ENCODE measurements at places on chromosomes 5 and 9.

GRCh38 chr5:72954389-72954788 is 1.5 kb upstream of the FCHO2 start:
- DNase-seq: no peak

DNA sequence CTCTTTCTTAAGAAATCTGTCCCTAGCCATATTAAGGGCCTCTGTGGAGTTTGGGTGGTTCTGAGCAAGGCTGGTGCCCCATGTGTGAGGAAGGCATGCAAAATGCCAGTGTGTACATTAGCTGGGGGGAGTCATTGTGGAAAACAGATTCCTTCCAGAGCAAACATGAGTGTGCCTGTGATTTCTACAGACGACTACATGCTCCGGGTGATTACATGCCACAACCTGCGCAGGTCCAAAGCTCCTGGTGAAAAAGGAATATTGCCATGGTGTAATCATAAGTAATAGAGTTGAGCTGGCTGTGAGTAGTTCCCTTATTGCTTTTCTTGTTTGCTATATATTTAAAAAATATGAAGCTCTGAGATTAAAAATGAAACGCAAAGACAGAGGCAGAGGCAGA is 102.1 kb downstream of the ACER2 start:
- no peak for DNase-seq

DNA sequence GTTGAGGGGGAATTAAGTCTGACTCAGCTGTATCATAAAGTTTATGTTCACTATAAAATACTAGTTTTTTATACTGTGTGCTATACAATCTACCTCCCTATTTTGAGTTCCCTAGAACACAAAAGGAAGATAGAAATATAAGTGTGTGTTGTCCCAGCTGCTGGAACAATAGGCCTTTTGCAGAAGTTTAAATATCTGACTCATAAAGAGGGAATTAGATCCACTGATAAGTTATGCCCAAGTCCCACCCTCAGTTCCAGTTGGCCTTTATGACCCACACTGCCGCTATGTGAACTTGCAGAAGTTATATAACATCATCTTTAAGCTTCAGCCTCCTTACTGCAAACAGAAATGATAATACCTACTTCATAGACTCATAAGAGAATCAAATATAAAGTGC is 88.5 kb upstream of the DAB2 start:
- DNase-seq: no peak

GRCh38 chr5:72818866-72819534 is 2.5 kb downstream of the TNPO1 start:
- DNase-seq: no peak

DNA sequence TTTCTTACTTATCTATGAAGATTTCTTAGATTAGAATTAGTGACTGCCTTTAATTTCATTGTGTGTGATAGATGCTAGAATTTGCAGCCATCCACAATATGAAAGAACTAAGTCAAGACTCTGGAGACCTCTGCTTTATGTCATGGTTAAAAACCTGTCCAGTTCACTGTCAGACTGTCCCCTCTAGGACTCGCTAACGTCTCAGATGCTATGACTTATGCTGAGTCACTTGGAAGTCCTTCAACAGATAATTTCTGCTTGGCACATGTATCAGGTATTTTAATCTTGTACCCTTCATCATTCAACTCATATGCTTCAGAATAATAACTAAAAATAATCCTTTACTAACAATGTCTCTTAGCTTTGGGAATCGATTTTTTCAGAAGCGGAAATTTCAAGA is 230.5 kb upstream of the DMAC1 start:
- DNase-seq: no peak

DNA sequence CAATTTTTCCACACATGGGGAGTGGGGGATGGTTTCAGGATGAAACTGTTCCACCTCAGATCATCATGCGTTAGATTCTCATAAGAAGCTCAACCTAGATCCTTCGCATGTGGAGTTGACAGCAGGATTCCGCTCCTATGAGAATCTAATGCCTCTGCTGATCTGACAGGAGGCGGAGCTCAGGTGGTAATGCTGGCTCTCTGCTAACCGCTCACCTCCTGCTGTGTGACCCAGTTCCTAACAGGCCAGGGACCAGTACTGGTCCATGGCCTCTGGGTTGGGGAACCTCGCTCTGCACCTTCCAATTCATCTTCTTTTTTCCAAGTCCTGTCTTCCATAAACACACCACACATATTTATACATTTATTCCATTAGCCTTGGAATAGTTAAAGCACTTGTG is 33.0 kb downstream of the POU5F2 start:
- no peak for DNase-seq

DNA sequence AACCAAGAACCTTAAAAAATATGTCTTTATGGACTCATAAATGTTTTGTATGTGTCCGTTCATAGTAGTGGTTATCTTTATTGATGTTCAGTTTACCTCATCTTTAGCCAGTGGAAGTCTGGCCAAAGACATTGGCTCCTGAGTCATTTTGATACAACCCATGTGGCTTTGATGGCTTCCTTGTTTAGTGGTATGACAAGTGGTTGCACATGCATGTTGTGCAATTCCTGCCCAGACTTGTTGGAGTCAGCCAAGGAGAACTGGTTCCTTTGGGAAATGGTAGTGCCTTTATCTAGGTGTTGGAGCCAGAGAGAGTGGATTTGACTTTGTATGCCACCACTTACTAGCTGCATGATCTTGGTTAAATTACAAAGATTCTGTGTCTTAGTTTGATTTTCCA is 94.3 kb downstream of the RPS23 start:
- no peak for DNase-seq

DNA sequence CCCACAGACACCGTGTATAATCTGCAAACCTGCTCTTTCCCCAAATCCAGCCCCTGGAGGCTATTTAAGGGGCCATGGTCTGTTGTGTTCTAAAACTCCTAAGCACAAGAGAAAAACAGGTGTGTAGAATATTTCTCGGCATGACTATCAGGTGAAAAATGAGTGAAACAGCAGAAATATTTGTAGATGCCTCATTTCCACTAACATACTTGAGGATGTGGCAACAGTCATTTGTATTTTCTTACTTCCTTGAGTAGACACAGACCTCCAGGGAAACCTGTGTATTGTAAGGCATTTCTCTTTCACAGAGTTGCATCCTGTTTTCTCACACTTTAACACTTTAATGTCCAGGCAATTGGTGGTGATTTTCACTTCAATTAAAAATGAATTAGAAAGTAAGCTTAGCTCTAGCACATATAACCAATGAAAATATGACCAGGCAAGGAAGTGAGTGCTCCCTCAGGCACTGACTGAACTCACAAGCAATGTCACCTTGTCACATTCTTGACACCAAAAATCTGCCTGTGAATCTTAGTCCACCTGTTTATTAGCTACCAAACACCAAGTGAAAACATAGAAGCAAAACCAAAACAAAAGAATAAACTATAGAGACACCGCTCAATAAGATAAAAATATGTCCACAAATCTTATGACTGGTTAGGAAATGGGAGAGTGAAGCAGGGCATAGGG is 64.4 kb downstream of the DIRAS2 start:
- no peak for DNase-seq

DNA sequence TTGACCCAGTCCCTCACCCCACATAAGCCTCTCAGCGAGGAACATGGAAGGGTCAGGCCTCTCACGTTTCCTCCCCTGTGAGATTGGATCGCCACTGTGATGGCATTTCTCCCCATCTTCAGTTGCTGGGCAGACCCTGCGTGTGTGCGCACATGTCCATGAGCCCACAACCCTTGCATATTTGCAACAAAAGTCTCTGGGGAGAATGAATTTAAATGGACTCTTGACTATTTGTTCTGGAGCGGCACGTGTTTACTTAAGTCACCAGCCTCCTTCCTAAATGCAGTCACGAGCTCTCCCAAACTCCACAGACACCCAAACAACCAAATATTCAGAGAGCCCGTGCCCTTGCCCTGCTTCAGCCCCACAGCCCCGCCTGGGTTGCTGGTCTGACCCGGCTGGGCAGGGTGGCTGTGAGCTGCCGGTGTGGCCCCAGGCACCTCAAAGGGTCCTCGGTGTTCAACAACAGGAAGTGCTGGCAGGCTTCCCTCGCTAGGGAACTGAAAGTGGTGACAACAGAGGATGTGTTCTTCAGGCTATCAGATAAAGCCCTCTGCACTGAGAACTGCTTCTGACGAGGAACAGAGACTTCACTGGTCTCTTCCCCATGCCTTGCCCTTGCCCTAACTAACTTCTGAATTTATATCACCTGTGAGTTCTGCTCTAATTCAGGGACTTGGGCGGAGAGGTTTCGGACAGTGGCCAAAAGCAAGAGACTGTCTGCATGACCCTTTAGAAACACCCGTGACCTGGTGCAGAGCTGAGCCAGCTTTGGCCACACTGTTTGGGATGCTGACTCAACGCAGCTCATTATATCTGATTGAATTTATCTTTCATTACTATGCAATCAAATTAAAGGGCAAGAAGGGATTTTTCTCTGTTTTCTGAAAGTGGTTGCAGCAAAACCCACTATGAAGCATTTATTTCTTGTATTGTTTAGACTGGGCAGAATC is 19.2 kb upstream of the CD180 start:
- no peak for DNase-seq

DNA sequence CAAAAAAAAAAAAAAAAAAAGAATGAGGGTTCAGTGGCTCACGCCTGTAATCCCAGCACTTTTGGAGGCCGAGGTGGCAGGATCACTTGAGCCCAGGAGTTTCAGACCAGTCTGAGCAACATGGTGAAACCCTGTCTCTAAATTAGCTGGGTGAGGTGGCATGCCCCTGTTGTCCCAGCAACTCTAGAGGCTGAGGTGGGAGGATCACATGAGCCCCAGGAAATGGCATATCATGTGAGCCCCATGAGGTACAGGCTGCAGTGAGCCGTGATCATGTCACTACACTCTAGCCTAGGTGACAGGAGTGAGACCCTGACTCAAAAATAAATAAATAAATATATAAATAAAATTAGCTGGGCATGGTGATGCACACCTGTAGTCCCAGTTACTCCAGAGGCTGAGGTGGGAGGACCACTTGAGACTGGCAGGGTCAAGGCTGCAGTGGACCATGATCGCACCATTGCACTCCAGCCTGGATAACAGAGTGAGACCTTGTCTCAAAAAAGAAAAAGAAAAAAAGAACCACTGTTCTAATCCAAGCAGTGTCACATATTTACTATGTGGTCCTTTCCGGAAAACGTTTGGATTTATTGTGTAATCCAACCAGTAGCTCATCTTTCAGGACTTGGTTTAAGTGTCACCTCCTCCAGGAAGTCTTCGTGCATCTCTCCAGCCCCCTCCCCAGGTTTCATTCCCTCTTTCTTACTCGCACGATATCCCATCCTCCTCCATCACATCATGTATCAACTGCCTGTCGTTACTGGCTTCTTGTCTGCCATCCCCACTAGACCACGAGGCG is 12.3 kb upstream of the SPOUT1 start:
- no peak for DNase-seq

DNA sequence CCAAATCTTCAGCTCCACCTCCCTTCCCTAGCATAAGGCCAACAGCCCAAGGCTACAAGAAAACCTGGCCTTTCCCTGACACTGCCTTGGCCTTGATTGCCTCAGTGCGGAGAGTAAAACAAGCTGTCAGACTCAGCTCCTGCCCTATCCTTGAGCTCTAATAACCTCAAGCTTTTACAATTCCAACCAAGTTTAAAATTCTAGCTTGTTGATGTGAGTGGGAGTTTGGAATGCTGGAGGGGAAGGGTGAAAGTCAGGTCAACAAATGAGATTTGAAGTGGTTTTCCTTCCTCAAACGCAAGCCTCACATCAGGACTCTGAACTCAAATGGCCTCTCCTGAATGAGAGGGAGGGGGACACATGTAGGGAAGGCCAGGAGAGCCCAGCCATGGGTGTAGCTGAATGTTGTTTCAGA is 197.0 kb upstream of the VLDLR start:
- peak; percentile 36 for DNase-seq

GRCh38 chr9:131721076-131721475 is 18.8 kb downstream of the RAPGEF1 start:
- no peak for DNase-seq

DNA sequence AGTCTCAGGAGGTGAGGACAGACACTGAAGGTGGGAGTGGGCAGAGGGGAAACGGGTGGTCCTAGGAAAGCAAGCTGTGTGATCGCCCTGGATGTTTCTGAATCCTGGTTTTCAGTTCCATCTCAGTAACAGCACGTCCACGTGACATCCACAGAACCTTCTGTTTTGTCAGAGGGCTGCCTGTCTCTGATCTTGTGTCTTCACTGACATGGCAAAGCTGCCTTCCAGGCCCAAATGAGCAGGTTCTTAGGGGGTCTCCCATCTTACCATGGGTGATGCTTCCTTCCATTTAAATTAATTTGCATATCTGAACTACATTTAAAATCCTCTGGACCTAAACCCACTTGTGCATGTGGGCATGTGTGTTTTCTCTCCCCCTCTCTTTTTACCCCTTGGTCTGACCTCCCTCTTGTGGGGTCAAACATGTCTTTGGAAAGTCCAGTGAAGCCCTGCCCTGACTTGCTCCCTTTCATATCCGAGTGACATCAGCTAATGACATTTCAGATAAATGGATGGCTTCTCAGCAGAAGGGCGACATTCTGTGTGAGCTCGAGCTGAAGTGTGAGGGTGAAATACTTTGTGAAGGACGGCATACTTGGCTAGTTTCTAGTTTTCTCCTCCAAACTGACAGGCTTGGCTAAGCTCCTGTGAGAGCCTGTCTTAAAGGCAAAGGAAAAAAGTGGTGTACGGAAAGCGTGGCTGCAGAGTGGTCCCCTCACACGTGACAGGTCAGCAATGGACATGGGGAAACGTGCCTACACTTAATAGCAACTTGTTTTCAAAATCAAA is 204.8 kb upstream of the S1PR3 start:
- DNase-seq: no peak

GRCh38 chr5:146720107-146720506 is 158.4 kb downstream of the PPP2R2B start:
- no peak for DNase-seq

- DNase-seq: no peak
These were observed 277.1 kb downstream of the NR3C1 start for GRCh38 chr5:143126174-143127019.

GRCh38 chr9:123716339-123716945 is 213.5 kb downstream of the DENND1A start:
- DNase-seq: no peak

- no peak for DNase-seq
These were observed 36.3 kb upstream of the KLF9 start for GRCh38 chr9:70450738-70451137.

All from HTR-8/SVneo (cell line).